Upper lobe of right lung (tissue), 1 donor: ENCODE measurements at places on chromosomes 3 and 15. TPM values are rescaled to one million over a fixed set of nuclear protein-coding genes. Genes with fewer than 3 reads are reported as not detected.

GRCh38 chr3:195768831-195769303 is 42.9 kb downstream of the MUC4 start:
- DNase-seq: peak; percentile 61

GRCh38 chr15:67201136-67201535 is 53.3 kb downstream of the AAGAB start:
- DNase-seq: no peak

- no peak for DNase-seq
Observed at GRCh38 chr15:90860942-90861675, 7.3 kb upstream of the FURIN start.

DNA sequence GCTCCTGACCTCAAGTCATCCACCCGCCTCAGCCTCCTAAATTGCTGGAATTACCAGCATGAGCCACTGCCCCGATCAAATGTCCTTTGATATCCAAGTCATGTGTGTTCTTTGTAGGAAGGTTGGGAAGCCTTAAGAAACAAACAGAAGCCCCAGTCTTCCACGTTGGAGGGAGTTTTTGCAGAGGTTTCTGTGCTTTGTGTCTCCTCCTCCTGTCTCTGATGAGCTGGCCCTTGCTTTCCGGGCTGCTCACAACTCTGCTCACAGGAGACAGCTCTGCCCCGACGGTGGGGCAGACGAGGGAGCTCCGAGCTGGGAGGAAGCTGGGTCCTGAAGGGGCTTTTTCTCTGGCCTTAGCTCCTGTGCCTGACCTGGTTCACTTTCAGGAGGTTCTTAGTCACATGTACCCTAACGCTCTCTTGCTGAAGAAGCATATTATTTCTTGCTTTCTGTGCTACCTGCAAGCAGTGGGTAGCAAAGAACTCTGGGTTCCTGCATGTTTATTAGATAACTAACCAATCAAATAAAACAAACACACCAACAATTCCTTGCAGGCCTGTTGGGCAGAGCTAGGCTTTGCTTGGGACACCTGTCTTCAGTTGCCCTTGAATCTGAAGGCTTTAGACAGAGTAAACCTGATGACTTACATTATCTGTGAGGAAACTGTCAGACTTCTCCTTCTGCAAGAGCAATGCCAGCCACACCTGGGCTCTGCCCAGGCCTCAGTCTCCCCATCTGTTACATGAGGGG is 52.6 kb upstream of the SMAD6 start:
- no peak for DNase-seq

DNA sequence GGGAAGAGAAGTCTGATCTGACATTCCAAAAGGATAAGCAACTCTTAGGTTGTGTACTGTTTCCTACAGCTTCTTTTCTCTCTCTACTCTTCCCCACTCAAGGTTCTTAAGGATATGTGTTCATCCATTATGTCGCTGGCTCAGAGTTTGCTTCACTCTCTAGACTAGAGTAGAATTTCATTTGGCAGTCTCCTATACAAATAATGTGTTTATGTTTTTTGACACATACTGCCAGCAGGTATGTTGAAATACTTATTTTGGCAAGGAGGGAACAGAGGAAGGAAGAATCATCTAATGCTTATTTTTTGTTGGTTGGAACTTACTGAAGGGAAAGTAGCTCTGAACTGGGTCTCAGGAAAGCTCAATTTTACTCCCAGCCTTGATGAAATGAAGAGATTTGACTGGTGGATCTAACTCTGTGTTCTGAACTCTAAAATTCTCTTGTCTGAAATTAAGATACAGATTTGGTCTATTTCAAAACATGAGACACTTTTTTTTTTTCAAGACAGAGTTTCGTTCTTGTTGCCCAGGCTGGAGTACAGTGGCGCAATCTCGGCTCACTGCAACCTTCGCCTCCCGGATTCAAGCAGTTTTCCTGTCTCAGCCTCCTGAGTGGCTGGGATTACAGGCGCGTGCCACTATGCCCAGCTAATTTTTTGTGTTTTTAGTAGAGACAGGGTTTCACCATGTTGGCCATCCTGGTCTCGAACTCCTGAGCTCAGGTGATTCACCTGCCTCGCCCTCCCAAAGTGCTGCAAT is 7.6 kb upstream of the EMC3 start:
- no peak for DNase-seq

DNA sequence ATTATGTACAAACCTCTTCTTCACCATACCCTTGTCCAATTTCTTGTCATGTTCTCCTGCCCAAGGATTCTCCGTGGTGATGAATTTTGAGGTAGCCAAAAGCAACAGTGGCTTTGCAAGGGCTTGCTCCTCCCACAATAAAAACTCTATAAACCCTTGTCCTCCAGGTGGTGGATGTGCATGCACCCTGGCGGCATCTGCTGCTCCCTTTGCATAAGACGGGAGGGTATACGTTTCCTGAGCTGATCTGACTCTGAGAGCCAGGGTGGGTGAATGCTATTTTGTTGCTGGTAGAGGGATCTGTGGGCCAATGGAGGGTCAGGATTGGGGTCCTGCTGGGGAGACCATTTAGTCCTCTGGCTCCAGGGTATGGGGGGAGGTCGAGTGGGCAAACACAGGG is 5.4 kb downstream of the DNAH1 start:
- DNase-seq: no peak

DNA sequence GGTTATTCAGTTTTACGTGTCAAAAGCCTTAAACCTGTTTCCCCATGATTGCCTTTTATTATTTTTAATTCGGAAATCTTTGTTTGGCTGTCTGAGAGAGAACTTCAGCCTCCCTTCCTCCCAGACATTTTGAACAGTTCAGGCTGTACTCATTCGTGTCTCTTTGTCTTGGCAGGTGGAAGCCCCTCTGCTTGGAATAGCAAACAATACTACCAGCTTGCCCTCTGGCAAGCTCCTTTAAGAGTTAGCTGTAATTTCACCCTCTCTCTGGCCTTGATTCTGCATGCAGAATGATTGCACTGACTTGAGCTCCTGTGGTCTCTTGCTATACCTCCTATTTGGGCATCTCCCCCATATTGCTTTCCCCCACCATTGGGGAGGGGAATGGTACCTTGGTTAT is 11.7 kb downstream of the IGF1R start:
- no peak for DNase-seq

DNA sequence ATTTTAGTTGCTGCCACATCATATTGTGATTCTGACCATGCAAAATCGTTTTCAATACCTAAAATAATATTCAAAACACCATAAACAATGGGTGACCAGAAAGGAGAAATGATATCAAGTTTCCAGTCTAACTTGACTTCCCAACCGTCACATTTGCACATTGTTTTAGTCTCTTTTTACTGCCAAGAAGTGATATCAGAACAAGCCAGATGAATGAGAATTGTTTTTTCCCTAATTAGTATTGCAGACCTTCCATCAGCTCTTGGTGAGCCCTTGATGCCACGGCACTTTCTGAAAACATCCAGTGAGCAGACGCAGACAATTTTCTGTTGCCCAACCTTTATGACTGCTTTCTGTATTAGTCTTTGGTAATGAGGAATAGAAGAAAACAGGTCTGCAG is 62.5 kb downstream of the SPATA16 start:
- no peak for DNase-seq

- no peak for DNase-seq
Observed at GRCh38 chr15:95718441-95718840, 612.1 kb upstream of the NR2F2 start.

- no peak for DNase-seq
Observed at GRCh38 chr3:28042707-28043106, 198.7 kb upstream of the CMC1 start.

DNA sequence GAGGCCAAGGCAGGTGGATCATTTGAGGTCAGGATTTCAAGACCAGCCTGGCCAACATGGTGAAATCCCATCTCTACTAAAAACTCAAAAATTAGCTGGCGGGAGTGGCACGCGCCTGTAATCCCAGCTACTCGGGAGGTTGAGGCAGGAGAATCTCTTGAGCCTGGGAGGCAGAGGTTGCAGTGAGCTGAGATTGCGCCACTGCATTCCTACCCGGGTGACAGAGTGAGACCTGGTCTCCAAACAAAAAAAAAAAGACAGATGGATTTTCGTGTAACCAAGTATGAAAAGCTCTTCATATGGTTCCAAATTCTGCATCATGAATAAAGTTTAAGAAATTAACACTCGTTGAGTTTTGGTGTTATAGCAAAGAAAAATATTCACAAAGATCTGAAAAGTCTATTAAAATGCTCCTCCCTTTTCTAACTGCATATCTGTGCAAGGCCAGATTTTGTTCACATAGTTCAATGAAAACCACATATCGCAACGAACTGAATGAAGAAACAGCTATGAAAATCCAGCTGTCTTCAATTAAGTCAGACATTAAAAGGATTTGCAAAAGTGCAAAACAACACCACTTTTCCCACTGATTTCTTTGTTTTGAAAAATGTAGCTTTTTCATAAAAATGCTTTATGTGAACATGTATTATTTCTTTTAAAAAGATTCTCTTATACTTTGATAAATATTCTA is 23.8 kb upstream of the FBLN2 start:
- DNase-seq: no peak

- no peak for DNase-seq
Observed at GRCh38 chr15:47363653-47364052, 353.7 kb upstream of the SEMA6D start.

- DNase-seq: no peak
Observed at GRCh38 chr3:120062474-120062873, 31.8 kb downstream of the GSK3B start.

The PRR20G gene
- not detected for total RNA-seq

The PTPN9 gene
- 26.0 TPM for total RNA-seq

The CPN2 gene
- total RNA-seq: not detected

The GOLGA8T gene
- total RNA-seq: 0.20 TPM

The TMCO5A gene
- total RNA-seq: not detected

The TRPC1 gene
- total RNA-seq: 5.6 TPM

The ILDR1 gene
- total RNA-seq: 6.9 TPM

The REC114 gene
- not detected for total RNA-seq
